NCI-H187 (cell line): ENCODE measurements at places on chromosomes 4 and X.

DNA sequence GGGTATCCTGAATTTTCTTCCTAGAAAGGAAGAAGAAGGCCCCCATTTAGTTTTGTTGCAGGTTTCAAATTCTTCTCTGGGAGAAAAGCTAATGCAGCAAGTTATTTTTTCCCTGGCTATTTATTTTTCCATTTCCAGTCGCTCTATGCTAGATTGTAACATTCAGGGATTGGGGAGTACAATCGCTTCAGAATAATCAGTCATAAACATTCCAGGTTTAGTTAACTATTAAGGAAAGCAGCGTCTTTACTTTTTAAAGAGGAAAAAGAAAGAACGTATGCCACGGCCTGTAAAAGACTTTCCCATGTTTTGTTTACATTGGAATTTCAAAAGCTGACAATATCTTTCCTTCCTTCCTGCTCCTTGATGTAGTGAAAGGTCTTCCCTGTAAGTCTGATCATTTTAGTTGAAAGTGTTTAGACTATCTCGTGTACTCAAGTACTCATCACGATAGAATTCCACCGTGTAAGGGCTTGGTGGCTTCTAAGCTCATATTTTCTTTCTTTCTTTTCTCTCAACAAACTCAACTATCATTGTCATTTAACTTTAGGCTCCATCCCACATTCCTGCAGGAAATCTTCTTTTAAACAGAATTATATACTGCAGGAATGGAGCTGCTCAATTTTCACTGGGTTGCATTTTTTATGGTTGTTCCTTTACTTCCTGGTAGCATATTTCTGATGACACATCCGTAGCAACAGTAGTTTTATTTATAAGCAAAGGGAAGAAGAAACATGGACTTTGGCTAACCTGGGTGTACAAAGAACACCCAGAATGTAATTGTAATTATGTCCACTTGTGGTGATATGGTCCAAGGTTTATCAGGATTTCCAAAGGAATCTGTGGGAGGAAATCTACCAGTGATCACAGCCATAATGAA lies 213.1 kb upstream of the FAT1 start:
- DNase-seq = no peak

- DNase-seq = no peak
Measured at GRCh38 chr4:37885496-37885895, 5.4 kb upstream of the TBC1D1 start.

DNA sequence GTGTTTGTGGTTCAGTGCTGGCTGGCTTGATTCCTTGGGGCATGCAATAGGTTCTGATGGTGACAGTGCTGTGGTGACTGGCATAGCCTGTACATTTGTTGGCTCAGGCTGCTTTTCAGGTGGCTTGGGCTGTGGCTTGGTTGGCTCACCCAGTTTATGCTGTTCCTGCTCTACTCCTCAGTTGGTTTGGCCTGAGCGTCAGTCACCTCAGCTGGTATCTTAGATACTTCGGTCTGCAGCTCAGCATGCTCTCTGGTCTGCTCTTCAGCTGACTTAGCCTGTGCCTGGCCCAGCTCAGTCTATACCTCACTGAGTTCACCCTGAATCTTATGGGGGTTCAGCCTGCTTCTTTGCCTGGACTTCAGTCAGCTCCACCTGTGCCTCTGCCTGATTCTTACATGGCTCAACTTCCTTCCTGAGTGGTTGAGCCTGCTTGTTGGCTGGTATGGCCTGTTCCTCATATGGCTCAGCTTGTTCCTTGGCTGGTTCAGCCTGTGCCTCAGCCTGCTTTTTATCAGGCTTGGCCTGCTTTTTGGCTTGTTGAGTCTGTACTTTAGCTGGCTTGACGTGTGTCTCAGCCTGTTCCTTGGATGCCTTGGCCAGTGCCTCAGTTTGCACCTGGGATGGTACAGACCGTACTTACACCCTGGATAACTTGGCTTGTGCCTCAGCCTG lies 170.6 kb downstream of the MSN start:
- no peak for DNase-seq

DNA sequence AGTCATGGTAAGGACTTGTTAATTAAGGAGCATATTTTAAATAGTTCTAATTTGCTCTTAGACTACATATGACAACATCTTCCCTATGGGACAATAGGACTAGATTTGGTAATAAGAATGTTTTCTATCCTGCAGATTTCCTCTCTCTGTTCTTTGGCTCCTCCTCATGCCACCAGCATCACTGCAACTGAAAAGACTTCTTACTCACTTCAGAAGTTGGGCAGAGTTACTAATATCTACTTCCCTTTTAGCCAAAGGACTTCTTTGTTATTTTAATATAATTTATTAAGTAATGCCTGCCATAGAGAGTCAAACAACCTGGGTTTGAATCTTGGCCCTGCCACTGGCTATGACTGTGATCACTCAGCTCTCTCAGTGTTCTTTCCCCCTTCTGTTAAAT lies 16.4 kb downstream of the MMAA start:
- DNase-seq = no peak

- no peak for DNase-seq
Measured at GRCh38 chrX:18886005-18886343, 97.9 kb downstream of the PHKA2 start.

- no peak for DNase-seq
Measured at GRCh38 chrX:11266573-11267003, 26.6 kb upstream of the AMELX start.

DNA sequence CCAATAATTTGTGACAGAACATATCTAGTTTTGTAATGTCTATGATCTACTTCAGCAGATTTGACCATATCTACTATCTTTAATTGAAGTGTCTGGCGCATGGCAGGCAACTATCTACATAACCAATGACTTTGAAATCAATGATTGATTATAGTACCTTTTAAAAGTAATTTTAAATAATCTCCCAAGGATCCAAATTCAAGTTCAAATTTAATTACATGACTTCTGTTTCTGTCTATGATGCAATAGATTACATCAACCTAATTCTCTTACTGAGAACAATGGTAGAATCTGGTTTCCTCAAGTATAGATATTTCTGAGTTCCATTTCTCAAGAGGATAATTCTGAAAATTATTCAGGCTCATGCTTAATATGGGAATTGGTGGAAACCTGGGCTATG lies 177.4 kb upstream of the IL15 start:
- no peak for DNase-seq

- no peak for DNase-seq
Measured at GRCh38 chr4:156201050-156201449, 247.4 kb upstream of the CTSO start.
